ENCODE measurements at places on chromosomes 5 and 9.

DNA sequence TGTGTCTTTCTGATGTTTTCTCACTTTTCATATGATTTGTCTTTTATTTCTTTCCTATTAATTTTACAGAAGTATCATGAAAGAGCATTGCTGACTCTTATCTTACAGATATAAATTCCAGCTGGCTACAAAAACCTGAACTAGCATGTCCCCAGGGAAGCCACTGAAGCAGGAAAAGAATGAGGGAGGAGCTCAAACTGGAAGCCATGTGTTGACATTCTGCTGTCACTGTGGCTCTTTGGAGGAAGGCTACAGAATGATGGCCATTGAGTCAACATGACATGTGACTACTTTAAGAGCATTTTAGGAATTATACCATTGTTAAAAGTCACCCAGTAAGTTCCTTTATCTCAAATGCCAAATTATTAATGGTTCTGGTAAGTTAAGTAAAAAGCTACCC lies 638.3 kb upstream of the DMAC1 start:
- no peaks in the 10 kb centered on the region for H3K4me1 ChIP-seq
- H3K4me3 ChIP-seq = no peak overlapping the region
- no peaks in the 10 kb centered on the region for H3K36me3 ChIP-seq
- ATAC-seq = no peak
- no peaks in the 10 kb centered on the region for H3K27me3 ChIP-seq

- H3K27me3 ChIP-seq = no peaks in the 10 kb centered on the region
- no peak overlapping the region for H3K27ac ChIP-seq
- H3K4me1 ChIP-seq = no peaks in the 10 kb centered on the region
Measured at GRCh38 chr5:72994578-72994977, 38.7 kb downstream of the FCHO2 start.

- H3K4me1 ChIP-seq = no peaks in the 10 kb centered on the region
- no peaks in the 10 kb centered on the region for H3K27me3 ChIP-seq
- H3K4me3 ChIP-seq = no peak overlapping the region
- no peak for ATAC-seq
- H3K27ac ChIP-seq = no peak overlapping the region
- H3K36me3 ChIP-seq = peaks cover 60% of the 10 kb centered on the region
Measured at GRCh38 chr5:139630855-139631254, 17.3 kb upstream of the CXXC5 start.

- H3K27me3 ChIP-seq = no peaks in the 10 kb centered on the region
- peaks cover 10% of the 10 kb centered on the region for H3K4me1 ChIP-seq
- no peak overlapping the region for H3K4me3 ChIP-seq
- H3K36me3 ChIP-seq = no peaks in the 10 kb centered on the region
Measured at GRCh38 chr5:140037012-140037411, 6.1 kb downstream of the NRG2 start.

DNA sequence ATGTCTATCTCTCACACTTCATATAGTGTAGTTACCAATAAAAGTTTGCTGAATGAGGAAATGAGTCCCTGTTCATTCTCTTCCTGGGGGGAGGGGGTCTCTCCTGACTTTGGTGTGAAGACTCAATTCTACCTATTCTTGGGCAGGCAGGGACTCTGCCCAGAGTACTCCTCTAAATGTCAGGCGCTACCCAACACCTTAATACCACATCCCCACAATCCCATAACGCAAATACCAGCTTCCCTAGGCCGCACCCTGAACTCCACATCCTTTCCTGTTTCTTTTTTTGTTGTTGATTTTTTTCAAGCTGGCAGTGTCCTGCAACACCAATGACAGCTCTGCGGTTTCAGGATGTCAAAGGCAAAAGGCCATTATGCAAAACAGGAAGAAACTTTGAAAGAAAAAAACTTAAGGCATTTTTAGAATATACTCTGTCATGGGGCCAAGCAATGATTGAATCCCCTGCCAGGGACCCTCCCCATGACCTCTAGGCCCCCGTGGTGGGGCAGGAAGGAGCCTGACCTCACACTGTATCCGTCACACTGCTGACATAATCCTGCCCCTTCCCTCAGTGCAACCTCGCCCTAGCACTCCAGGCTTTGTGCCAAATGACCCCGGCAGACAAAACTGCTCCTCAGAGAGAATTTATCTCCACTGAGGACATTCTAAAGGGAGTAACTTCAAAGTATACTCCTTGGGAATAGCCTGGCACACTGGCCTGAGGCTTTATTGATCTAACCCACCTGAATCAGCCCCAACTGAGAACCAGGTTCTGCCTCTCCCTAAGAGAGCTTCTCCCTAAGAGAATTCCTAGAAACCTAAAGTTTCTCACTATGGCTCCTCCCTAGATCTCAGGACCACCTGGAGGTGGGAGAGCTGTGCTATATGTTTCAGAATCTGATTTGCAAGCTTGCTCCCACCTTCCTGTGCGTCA lies 8.0 kb downstream of the B4GALT1 start:
- H3K36me3 ChIP-seq = no peaks in the 10 kb centered on the region
- peaks cover 34% of the 10 kb centered on the region for H3K4me1 ChIP-seq
- ATAC-seq = peak; percentile 71
- no peaks in the 10 kb centered on the region for H3K27me3 ChIP-seq

DNA sequence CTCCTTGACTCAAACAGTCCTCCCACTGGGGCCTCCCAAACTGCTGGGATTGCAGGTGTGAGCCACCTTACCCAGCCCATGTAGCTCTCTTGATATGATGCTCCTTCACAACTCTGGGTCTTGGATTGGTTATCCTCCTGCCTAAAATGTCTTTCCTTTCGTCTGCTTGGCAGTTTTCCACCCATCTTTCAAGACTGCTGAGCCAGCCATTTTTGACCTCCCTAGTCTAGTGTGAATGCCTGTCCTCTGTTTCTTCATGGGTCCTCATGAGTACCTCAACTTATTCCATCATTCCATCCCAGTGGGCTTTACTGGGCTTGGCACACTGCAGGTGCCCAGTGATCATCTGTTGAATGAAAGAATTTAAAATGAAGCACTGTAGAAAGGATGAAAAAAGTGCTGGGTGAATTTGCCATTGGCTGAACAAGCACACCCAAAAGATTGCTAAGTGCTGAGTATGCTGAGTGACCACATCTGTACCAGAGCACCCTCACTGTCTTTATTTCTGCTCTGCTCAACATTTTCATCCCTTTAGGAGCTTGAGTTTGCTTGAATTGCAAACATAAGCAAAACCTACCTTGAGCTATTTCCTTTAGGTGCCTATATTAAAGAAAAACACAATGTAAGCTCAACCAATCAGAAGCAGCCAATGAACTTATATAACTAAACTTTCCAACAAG lies 84.8 kb upstream of the FAM169A start:
- ATAC-seq = no peak
- H3K27me3 ChIP-seq = no peaks in the 10 kb centered on the region
- no peaks in the 10 kb centered on the region for H3K4me1 ChIP-seq
- H3K36me3 ChIP-seq = no peaks in the 10 kb centered on the region
- H3K27ac ChIP-seq = no peak overlapping the region

- no peaks in the 10 kb centered on the region for H3K27me3 ChIP-seq
- no peaks in the 10 kb centered on the region for H3K36me3 ChIP-seq
Measured at GRCh38 chr5:1814183-1815020, 13.2 kb downstream of the NDUFS6 start.

Measured in gastroesophageal sphincter (tissue), 4 donors.